Foreskin keratinocyte (primary cell): ENCODE measurements at places on chromosomes 2 and 18. TPM values are rescaled to one million over a fixed set of nuclear protein-coding genes. Genes with fewer than 3 reads are reported as not detected.

DNA sequence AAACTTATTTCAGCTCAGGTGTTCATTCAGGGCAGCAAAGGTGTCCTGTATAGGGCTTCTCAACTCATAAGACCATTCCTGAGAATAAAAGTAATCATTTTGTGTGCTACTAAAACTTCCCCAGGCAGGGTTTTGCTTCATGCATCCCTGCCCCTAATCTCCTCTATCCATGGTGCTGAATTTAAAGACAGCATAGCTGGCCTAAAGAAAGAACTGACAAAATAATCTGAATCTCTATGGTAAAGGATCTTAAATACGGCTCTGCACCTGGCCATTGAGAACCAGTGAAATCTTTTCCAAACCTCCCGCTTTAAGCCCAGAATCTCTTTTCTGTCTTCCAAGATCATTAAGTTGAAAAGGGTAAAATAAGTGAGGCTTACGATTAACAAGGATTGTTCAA, 292.1 kb upstream of the KLHL29 start:
- DNase-seq, result peak; percentile 6

- DNase-seq, result no peak
These were observed 223.7 kb upstream of the RBBP8 start for GRCh38 chr18:22709288-22710060.

DNA sequence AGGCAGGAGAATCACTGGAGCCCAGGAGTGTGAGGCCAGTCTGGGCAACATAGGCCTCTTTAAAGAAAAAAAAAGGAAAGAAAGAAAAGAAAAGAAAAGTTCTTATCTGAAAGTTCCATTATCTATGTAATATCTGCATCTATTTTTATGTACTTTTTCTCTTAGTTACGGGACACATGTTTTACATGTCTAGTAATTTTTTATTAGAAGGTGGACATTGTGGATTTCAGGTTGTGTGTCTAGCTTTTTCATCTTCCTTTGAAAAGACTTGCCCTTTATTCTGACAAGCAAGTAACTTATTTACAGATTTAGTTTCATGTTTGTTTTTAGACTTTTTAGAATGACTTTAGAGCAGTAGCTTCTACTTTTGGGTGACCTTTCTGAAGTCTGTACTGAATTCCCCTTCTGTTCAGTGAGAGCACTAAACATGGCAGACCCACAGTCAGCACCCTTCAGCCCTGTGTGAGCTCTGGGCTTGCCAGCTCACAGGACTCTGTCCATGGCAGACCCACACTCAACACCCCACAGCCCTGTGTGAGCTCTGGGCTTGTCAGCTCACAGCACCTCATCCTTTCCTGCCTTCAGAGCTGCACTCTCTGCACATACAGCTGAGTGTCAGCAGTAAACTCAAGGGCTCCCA, 17.5 kb downstream of the TRAPPC12 start:
- no peak for DNase-seq

GRCh38 chr2:217261452-217261851, 401.6 kb upstream of the TNP1 start:
- DNase-seq, result no peak

The NPHP1 gene
- 5.1 and 5.5 TPM in 2 replicates for total RNA-seq

DNA sequence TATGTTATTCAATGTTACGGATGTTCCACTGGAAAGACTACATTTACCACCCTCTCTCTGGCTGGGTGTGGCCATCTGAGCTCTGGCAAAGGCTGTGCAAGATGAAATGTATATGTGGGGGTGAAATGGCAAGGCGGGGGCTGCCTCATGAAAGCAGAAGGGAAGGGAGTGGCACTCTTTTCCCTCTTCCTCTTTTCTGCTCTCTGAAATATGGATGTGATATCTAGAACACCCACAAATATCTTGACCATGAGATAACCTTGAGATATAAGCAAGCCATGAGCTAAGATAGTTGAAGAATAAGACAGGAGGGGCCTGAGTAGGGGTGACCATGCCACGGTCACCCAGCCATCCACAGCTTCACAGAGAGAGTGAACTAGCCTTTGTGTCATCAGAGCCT, 367.8 kb upstream of the ID2 start:
- DNase-seq, result no peak

DNA sequence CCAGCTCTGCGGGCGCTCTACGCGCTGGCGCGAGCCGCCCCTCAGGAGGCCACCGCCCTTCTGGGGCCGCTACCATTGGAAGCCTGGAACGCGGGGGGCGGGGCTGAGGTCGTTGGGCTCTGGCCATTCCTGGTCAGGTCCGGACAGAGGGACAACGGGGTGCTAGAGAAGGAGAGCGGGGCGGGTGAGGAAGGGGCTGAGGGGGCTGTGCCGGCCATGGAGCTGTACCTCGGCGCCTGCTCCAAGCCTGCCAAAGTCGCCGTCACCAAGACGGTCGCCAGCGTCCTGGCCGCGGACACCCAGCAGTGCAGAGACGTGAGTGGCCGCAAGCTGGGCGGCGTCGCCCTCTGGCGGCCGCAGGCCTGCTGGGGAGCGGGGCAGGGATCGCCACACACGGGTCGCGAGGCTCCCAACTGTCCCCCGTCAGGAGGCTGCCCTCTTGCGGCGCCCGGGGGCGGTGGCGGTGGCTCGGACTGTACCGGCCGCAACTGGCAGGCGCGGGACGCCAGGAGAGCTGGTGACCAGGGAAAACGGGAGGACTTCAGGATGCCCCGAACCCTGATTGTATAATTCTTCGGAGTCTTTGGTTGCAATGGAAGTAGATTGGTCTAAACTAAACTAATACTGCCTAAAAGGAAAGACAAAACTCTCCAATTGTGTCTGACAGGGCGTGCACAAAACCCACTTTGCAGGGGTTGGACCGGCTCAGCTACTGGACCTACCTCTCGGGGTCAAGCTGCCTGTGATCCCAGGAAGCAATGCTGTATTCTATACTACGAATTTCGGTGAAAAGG, at the start of gene FSIP2:
Gene FSIP2 (plus strand): TSS at position 126 of the 794 bp plus-strand sequence. CDS start 91 bp downstream, at position 217.
- peak; percentile 61 for DNase-seq

The ESPNL gene
- total RNA-seq, result 0.25 and 0.92 TPM in 2 replicates

DNA sequence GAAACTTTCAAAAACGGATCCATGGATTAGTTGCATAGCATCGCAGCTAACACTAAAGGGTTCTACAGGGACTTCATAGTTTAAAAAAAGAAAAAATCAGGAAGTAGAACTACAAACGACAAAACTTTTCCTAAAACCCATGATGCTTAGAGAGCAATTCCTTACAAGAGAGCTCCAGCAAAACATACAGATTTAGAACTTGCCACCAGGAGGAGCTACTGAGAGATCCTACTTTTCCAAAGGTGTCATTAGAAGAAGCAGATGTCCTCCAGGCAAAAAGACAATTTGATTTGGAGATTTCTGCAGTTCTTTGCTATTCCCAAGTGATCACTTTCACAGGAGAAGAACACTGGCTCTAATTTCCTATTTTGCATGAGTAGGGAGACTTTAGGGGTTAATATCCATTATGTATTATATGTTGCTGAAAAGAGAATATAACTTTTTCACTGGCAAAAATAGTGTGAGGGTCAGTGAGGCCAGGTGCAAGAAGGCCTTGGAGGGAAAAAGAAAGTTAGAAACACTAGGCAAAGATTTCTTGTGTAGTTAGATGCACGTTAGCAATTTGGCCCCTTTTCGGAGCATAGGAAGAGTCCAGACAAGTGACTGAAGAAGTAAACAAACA, 436.2 kb downstream of the SUCLG1 start:
- DNase-seq, result peak; percentile 56

DNA sequence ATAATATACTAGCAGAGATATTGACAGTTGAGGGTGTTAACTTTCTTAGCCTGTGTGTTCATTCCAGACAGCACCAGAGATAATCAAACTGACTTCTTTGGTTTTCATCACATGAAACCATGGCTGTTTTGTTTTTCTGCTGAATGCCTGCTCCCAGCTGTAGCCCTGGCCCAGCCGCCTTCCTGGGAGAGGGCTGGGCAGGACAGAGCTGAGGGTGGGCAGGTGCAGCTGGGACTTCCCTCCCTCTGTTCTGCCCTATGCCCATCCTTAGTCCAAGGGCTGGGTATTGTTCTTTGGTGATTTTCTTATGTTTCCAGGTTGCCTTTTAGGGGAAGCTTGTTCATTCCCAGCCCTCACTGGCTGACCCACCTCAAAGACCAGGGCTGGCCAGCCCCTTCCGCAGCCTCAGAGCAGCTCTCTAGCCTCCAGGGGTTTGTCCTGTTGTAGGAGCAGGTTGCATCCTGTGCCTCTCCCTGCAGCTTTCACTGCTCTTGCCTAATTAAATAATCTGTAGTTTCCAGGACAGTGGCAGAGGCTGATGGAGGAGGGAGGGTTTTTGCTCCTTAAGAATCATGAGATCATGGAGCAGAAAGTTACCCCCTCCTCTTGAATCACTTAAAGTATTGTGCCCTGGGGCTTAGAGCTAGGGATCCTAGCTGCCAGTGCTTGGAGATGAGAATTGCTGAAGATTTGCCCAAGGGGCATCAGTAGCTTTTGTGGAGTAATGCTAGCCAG, 61.4 kb downstream of the MTCL1 start:
- no peak for DNase-seq

DNA sequence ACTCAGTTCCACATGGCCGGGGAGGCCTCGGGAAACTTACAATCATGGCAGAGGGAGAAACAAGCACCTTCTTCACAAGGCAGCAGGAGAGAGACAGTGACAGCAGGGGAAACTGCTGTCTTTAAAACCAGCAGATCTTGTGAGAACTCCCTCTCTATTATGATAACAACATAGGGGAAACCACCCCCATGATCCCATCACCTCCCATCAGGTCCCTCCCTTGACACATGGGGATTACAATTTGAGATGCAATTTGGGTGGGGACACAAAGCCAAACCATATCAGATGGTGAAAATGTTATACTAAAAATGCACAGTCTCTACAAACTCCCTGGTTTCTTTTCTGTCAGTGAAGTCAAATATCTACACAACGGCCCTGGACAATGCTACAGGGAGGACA, 9.2 kb downstream of the TMEM18 start:
- DNase-seq, result no peak

The FLACC1 gene
- 0.14 and 0.39 TPM in 2 replicates for total RNA-seq

- no peak for DNase-seq
These were observed 89.9 kb upstream of the EFEMP1 start for GRCh38 chr2:56013475-56013874.

- DNase-seq, result no peak
These were observed 24.3 kb upstream of the MAPRE3 start for GRCh38 chr2:26945991-26946750.

DNA sequence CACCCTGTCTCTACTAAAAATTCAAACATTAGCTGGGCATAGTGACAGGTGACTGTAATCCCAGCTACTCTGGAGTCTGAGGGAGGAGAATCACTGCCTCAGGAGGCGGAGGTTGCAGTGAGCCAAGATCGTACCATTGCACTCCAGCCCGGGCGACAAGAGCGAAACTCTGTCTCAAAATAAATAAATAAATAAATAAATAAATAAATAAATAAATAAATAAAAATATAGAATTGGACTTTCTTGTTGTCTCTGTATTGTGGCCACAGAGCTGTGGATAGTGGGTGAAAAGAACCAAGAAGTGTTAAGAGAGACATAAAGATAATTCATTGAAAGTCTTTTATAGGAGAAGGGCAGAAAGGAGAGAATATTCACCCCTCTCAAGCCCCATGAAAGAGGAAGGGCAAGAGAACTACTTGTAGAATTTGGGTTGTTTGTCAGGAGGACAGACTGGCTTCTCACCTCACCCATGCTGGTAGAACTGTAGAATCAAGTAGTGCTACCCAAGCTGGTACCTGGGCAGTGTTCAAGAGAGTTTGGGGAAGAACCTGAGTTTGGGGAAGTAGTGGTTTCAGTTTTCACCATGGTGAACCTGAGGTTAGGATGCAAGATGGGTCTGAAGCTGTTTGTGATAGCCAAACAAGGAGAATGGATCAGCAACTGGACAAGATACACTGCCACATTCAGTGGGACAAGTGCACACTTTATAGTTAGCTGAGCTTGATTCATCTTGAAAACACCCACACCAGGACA, 256.5 kb downstream of the CD226 start:
- DNase-seq, result no peak

The SPATA3 gene
- total RNA-seq, result not detected in 2 replicates

The RBM43 gene
- 1.3 and 1.5 TPM in 2 replicates for total RNA-seq

- no peak for DNase-seq
These were observed 570.7 kb downstream of the PLCL1 start for GRCh38 chr2:198375083-198375410.

The AKAIN1 gene
- not detected in 2 replicates for total RNA-seq

DNA sequence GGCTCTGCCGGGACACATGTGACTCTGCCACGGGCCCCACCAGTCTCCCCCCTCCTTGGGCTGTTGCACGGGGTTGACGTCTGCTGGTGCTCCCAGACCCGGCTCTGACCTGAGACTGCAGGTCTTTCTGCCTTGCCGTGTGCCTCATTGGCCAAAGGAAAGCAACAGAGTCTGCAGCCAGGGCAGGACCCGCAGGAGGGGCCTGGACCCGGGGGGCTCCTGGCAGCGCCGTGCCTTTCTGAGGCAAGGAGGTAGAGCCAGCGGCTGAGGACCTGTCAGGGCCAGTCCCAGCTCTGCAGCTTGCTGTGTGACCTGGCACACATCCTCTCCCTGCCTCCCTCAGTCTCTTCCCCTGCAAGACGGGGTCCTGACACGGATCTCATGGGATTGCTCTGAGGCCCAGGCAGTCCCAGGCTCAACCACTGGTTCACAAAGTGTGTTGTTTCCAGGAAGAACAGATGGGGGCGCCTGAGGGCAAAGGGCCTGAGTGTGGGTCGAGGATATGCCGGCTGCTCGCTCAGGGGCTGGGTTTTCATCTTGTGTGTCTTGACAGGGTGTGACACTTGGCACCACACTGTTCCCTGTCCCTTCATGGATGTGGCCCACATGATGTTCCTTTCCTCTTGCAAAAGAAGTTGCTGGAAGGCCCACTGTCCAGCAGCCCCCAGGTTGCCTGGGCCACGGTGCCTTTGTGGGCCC, 9.0 kb downstream of the CAPN10 start:
- no peak for DNase-seq

GRCh38 chr18:58756148-58756547, 84.9 kb downstream of the MALT1 start:
- DNase-seq, result no peak
